ENCODE measurements at places on chromosomes 3 and 15.
A peak's percentile ranks its signal among the peaks of the same experiment; 100 is the strongest.

DNA sequence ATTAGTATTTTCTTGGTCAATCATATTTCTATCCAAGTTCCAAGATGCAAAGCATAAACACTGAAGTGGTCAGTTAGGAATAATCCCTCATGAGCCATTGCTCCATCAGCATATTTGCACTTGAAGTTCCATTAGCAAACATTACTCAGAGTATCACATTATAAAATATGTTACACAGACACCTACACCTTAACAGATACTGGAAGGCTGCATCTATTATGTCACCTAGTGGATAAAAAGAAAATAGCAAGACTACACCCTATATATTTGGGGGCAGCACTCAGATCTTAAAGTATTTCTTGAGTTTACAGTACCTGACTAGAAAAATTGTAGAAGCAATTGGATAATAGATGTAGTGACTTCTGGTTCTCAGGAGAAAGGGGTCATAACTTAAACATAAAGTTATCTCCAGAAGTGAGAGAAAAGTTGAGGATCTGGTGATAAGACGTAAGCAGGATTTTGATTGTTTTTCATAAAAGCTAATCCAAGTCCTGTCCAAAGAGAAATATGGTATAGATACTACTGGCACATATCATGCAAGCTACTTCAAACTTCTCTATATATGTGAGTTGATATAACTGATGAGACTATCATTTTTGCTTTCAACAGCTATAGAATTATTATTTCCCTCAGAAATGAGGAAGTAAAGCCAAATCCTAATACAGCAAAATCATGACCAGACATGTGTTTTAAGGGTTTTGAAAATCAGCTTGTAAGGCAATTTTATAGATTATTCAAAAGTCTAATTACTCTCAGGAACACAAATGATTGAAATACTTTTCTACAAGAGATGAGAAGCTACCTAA lies 422.2 kb downstream of the GBE1 start:
- no peak overlapping the region for H3K4me3 ChIP-seq
- H3K27me3 ChIP-seq = no peaks in the 10 kb centered on the region
- H3K4me1 ChIP-seq = no peaks in the 10 kb centered on the region
- DNase-seq = peak; percentile 70

DNA sequence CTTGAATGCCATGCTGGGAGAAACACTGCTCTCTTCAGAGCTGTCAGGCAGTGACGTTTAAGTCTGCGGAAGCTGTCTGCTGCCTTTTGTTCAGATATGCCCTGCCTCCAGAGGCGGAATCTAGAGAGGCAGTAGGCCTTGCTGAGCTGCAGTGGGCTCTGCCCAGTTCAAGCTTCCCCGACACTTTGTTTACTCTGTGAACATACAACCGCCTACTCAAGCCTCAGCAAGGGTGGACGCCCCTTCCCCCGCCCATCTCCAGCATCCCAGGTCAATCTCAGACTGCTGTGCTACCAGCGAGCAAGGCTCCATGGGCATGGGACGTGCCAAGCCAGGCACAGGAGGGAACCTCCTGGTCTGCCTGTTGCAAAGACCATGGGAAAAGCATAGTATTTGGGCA lies 99.7 kb downstream of the TAFA4 start:
- no peak for DNase-seq
- H3K27ac ChIP-seq = no peak overlapping the region
- H3K27me3 ChIP-seq = no peaks in the 10 kb centered on the region
- H3K4me3 ChIP-seq = no peak overlapping the region
- no peaks in the 10 kb centered on the region for H3K4me1 ChIP-seq

GRCh38 chr3:9205345-9206143 lies 43.9 kb downstream of the SRGAP3 start:
- H3K27me3 ChIP-seq = no peaks in the 10 kb centered on the region
- H3K4me1 ChIP-seq = no peaks in the 10 kb centered on the region
- no peak for DNase-seq
- H3K4me3 ChIP-seq = no peak overlapping the region
- no peaks in the 10 kb centered on the region for H3K36me3 ChIP-seq

DNA sequence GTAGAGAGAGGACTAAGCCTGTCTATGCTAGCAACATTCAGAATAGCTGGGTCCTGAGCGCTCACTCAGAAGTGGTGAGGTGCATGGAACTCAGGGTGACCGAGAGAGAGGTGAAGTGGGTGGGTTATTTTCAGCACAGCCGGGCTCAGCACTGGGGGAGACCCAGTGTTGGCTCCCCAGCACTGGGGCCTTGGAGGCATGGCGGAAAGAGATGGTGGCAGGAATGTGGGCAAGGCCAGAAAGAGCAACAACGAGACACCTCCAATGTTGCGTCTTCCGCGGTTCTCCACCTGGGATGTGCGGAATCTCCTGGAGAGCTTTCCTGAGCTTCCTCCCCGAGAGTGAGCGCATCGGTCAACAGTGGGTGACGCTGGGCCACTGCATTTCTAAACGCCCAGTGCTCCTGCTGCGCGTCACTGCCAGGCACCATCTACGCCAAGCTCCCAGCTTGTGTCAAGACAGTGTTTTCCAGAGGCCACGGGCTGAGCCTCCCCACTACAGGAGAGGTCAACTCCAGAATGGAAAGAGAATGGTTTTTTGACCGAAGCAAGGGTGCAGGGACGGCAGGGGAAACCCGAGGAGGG lies 148.4 kb downstream of the ADAMTS17 start:
- H3K27me3 ChIP-seq = no peaks in the 10 kb centered on the region
- H3K27ac ChIP-seq = no peak overlapping the region
- no peak for DNase-seq
- no peaks in the 10 kb centered on the region for H3K4me1 ChIP-seq
- no peaks in the 10 kb centered on the region for H3K36me3 ChIP-seq

GRCh38 chr3:14203521-14204079 lies 25.0 kb downstream of the LSM3 start:
- H3K36me3 ChIP-seq = peaks cover 6% of the 10 kb centered on the region
- DNase-seq = peak; percentile 82
- no peaks in the 10 kb centered on the region for H3K4me1 ChIP-seq
- no peak overlapping the region for H3K4me3 ChIP-seq

DNA sequence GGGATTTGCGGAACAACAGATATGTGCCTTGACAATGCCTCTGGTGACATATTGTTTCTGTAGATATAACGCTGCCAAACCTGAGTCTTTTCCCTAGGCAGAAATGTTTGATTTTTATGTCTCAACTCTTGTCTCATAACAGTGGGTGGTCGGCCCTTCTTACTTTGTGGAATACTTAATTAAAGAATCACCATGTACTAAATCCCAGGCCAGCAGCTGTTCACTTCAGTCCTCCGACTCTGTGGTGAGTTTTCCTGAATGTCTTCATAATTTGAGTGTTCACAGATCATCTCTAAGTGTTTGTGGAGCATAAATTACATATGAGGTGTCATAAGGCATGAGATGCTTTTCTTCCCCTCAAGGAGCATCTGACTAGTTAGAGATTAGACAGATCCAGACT lies 5.9 kb downstream of the FETUB start:
- no peak for DNase-seq
- no peak overlapping the region for H3K4me3 ChIP-seq
- H3K36me3 ChIP-seq = no peaks in the 10 kb centered on the region
- H3K27ac ChIP-seq = no peak overlapping the region
- H3K4me1 ChIP-seq = no peaks in the 10 kb centered on the region

- H3K27me3 ChIP-seq = no peaks in the 10 kb centered on the region
- no peak for DNase-seq
- no peaks in the 10 kb centered on the region for H3K4me1 ChIP-seq
These were observed 480.3 kb upstream of the ALCAM start for GRCh38 chr3:104886220-104886995.

DNA sequence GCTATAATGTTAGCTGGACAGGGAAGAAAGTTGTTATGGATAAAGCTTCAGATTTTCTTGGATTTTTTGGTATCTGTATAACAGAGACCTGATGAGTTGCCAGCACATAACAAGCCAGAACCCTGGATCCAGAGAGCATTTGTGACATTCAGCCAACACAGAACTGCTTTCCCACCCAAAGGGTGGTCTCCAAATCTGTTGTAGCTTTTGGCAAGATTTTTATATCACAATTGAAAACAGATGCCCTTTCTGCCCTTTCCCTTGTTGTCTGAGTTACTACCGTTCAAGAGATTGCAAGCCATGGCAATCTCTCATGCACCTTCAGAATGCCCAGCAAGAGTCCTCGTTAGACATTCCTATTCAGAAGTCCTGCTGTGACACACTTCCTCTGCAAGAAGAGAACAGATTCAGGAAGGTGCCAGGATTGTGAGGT lies 107.6 kb upstream of the FGF7 start:
- H3K27me3 ChIP-seq = no peaks in the 10 kb centered on the region
- 0 out of 2 replicates have a peak, but pooled peaks cover 2% of the 10 kb centered on the region for H3K4me1 ChIP-seq
- no peak for DNase-seq
- no peak overlapping the region for H3K27ac ChIP-seq
- H3K36me3 ChIP-seq = no peaks in the 10 kb centered on the region

DNA sequence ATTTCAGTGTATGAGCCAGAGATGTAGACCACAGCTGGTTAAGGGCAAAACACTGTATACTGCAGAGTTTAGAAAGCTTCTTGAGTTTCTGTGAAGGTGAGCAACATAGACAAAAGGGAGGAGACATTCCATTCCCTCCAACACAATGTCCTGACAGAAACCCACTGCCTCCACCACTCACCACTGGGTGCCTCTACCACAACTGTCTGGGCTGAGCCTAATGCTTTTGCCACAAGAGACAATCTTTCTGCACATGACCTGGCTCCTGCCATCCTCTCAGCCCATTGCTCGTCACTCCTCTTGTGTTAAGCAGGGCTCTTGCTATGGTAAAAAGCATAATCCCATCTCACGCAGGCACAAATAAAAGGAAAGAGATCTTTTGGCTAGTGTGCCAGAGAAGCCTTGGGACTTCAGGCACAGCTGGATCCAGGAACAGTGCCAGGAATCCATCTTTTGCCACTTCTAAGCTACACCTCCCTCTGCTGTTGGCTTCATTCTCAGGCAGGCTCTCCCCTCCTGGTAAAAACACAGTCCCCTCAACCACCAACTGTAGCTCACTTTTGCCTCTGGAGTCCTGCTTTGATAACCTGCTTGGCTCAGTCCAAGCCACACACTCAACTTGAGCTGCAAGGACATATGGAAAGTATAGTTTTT lies 140.6 kb upstream of the PRR20G start:
- H3K36me3 ChIP-seq = no peaks in the 10 kb centered on the region
- no peak overlapping the region for H3K27ac ChIP-seq
- DNase-seq = no peak
- no peaks in the 10 kb centered on the region for H3K27me3 ChIP-seq
- H3K4me1 ChIP-seq = no peaks in the 10 kb centered on the region

GRCh38 chr3:133211449-133211848 lies 173.3 kb downstream of the TMEM108 start:
- peak overlapping the region; percentile 22 for H3K4me3 ChIP-seq
- H3K27me3 ChIP-seq = no peaks in the 10 kb centered on the region
- peak overlapping the region; percentile 91 for H3K27ac ChIP-seq
- peaks cover 55% of the 10 kb centered on the region for H3K4me1 ChIP-seq
- peak; percentile 95 for DNase-seq

DNA sequence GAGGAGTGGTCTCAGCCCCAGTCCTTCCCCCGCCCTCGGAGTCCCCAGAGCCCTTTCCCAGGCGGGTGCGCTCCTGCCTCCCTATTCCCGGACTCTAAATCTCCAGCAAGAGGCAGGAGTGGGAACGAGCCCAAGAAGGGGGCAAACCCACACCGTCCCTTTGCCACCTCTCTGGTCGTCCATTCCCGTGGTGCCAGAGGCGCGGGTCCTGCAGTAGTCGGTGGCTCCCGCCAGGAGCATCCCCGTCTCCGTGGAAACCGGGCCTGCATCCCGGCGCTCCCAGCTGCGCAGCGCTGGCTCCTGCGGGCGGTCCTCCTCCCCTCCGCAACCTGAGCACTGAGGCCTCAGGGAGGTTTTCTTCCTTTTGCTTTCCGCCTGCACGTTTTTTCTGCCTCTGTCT lies 44.8 kb downstream of the LHFPL4 start:
- H3K27ac ChIP-seq = no peak overlapping the region
- no peak overlapping the region for H3K4me3 ChIP-seq
- peaks cover 4% of the 10 kb centered on the region for H3K4me1 ChIP-seq

DNA sequence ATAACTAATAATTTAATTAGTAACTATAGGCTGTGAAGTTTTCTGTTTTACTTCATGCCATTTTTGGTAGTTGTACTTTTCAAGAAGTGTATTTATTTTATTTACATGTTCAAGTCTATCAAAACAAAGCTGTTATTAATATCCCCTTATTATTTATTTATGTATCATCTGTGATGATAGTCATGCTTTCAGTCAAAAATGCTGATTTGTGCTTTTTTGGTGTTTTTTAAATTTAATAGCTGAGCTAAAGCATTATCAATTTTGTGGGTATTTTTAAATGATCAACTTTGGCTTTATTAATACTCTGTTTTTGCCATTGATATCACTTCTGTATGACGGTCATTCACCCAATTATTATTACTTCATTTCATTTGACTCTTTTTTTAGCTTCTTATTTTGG lies 1229.2 kb upstream of the CADM2 start:
- H3K27ac ChIP-seq = no peak overlapping the region
- H3K4me1 ChIP-seq = no peaks in the 10 kb centered on the region
- no peak for DNase-seq
- no peaks in the 10 kb centered on the region for H3K27me3 ChIP-seq
- H3K36me3 ChIP-seq = no peaks in the 10 kb centered on the region

- no peaks in the 10 kb centered on the region for H3K27me3 ChIP-seq
- H3K4me3 ChIP-seq = no peak overlapping the region
- H3K4me1 ChIP-seq = no peaks in the 10 kb centered on the region
- no peaks in the 10 kb centered on the region for H3K36me3 ChIP-seq
- H3K27ac ChIP-seq = no peak overlapping the region
- DNase-seq = no peak
These were observed 3.4 kb upstream of the ATP2B2 start for GRCh38 chr3:10508619-10509260.

- DNase-seq = no peak
- H3K36me3 ChIP-seq = no peaks in the 10 kb centered on the region
- H3K27me3 ChIP-seq = no peaks in the 10 kb centered on the region
- no peak overlapping the region for H3K27ac ChIP-seq
These were observed 39.8 kb downstream of the CHDH start for GRCh38 chr3:53806182-53807116.

- DNase-seq = no peak
- no peaks in the 10 kb centered on the region for H3K36me3 ChIP-seq
- H3K4me3 ChIP-seq = no peak overlapping the region
- H3K27ac ChIP-seq = no peak overlapping the region
- H3K4me1 ChIP-seq = no peaks in the 10 kb centered on the region
These were observed 27.3 kb downstream of the ADCY5 start for GRCh38 chr3:123421353-123422174.

GRCh38 chr3:33982269-33982798 lies 183.9 kb downstream of the PDCD6IP start:
- H3K4me3 ChIP-seq = no peak overlapping the region
- H3K4me1 ChIP-seq = peaks cover 26% of the 10 kb centered on the region
- H3K27ac ChIP-seq = no peak overlapping the region
- 0 out of 2 replicates have a peak, but pooled peaks cover 2% of the 10 kb centered on the region for H3K27me3 ChIP-seq
- H3K36me3 ChIP-seq = no peaks in the 10 kb centered on the region
- no peak for DNase-seq

GRCh38 chr3:131540143-131540542 lies 37.4 kb upstream of the MRPL3 start:
- H3K27me3 ChIP-seq = no peaks in the 10 kb centered on the region
- no peaks in the 10 kb centered on the region for H3K36me3 ChIP-seq
- peaks cover 15% of the 10 kb centered on the region for H3K4me1 ChIP-seq
- H3K27ac ChIP-seq = no peak overlapping the region

- no peaks in the 10 kb centered on the region for H3K4me1 ChIP-seq
- H3K27ac ChIP-seq = no peak overlapping the region
- H3K27me3 ChIP-seq = no peaks in the 10 kb centered on the region
- H3K4me3 ChIP-seq = no peak overlapping the region
These were observed 362.4 kb upstream of the ZNF385D start for GRCh38 chr3:22113453-22113852.

GRCh38 chr15:48795901-48796300 lies 15.0 kb downstream of the CEP152 start:
- peaks cover 6% of the 10 kb centered on the region for H3K4me1 ChIP-seq
- H3K36me3 ChIP-seq = peaks cover 50% of the 10 kb centered on the region
- no peak for DNase-seq
- H3K27ac ChIP-seq = no peak overlapping the region
